ENCODE measurements at places on chromosomes 7 and 10.

- DNase-seq = no peak
Observed at GRCh38 chr10:34985146-34985545, 105.0 kb downstream of the CUL2 start.

DNA sequence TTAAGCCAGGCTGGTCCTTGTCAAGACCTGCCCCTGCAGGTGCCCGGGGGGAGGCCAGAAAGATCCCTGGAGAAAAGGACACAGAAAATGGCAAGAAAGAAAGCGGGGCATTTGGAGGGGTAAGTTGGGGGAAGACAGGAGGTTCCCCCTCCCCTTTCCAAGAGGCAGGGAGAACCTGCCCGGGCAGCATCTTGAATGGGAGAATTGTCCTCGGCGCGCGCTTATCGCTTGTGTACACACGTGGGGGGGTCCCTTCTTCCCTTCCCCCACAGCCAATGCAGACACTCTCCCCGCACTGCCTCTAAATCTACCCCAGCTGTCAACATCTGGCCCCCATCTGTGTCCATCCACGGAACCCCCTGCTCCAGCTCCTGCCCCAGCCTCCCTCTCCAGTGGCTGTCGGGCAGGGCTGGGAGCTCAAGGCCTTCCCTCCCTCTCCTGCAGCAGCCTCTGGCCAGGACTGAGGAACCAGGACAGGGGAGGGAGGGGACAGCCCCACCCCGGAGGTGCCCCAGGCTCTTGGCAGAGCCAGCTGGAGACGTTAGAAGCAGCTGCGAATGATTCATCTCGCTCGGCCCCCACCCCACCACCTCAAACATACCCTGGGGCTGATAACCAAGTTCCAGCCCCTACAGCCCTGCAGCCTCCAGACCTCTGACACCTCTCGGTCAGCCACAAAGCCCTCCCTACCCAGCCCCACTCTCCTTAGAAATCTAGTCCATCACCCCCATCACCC is 25.3 kb downstream of the EPHB4 start:
- DNase-seq = peak; percentile 84

DNA sequence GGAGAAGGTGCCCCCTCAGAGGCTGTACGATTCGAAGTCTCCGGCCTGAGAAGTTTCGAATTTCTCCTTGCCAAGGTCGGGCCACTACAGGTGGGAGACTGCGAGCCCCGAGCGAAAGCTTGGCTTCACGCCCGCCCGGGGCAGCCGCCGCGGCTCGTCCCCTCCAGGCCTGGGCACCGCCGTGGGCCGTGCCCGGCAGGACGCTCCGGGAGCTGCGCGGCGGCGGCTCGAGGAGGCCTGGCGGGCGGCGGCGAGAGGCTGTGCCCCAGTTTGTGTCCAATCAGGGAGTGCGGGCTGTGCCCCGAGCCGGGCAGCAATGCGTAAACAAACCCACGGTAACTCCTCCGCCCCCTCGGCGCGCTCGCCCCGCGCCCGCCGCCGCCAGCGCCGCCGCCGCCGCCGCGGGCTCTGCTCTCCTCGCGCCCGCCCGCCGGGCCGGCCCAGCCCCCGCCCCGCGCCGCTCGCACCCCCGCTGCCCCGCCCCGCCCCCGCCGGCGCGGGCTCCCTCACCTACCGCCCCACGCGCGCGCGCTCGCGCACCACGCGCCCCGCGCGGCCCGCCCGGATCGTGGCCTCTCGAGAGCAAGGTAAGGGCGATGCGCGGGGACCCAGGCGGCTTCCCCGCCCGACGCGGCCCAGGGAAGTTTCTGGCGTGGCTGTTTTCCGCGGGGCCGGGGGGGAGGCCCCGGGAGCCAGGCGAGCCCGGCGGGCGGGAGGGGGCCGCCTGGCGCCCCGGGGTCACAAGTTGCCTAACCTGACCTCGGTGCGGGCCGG is 57.8 kb upstream of the PCGF5 start:
- peak; percentile 29 for DNase-seq

DNA sequence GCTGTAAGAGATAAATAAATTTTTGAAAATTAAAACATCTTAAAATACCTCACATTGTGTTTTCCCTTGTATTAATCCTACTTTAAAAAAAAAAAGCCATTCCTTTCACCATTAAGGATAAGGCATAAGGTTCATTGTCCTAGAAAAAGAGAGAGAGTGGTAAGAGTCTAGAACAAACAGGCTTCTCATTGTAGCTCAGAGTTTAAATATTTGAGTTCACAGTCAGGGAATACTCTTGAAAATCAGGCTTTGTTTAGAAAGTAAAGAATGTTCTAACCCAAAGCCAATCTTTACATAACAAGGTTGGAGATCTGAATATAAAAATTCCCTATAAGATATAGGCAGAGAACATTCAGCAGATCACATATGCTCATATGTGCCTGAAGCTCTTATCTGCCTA is 40.2 kb upstream of the TES start:
- DNase-seq = no peak

- DNase-seq = no peak
Observed at GRCh38 chr7:159112136-159113011, 32.3 kb downstream of the VIPR2 start.

GRCh38 chr10:48234295-48234694 is 40.2 kb downstream of the FRMPD2 start:
- no peak for DNase-seq

GRCh38 chr7:34054075-34054474 is 148.7 kb downstream of the BMPER start:
- DNase-seq = no peak

DNA sequence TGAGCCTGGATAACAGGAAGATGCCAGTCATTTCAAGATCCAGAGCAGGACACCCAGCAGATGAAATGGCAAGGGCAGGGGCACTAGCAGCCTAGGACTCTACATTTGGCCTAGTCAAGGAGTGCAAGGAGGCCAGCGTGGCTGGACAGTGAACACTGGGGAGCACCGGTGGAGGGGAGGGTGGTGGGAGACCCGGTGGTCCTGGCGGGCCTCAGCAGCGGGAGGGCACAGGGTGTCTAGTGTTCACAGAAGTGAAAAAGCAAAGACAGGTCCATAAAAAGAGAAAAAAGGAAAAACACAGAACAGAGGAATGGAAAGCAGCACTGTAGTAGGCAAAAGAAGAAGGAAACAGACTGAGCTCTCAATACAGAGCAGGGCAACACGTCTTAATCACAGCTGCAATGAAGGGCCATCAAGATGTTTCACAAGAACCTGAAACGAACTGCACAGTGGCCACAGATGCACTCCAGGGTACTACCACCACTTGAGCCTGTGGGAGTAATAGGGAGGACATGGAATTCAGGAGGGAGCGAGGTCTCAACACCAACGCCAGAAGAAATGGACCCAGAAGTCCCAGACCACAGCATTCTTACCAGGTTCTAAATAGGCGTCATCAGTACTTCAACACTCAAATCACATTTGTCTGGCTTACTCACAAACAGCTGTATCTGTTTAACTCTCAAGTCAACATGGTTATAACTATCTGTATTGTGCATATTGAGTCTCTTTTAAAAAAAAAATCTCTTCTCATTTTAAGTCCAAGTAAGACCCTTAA is 573.7 kb downstream of the PARD3 start:
- DNase-seq = no peak

GRCh38 chr7:10789170-10789569 is 184.5 kb upstream of the PHF14 start:
- no peak for DNase-seq

- DNase-seq = peak; percentile 56
Observed at GRCh38 chr10:13371897-13372470, 23.9 kb upstream of the SEPHS1 start.

- DNase-seq = no peak
Observed at GRCh38 chr10:89245802-89246201, 5.8 kb downstream of the LIPA start.

- no peak for DNase-seq
Observed at GRCh38 chr7:19202599-19202998, 57.4 kb upstream of the FERD3L start.

GRCh38 chr10:14486777-14487487 is 156.2 kb upstream of the FRMD4A start:
- peak; percentile 47 for DNase-seq

DNA sequence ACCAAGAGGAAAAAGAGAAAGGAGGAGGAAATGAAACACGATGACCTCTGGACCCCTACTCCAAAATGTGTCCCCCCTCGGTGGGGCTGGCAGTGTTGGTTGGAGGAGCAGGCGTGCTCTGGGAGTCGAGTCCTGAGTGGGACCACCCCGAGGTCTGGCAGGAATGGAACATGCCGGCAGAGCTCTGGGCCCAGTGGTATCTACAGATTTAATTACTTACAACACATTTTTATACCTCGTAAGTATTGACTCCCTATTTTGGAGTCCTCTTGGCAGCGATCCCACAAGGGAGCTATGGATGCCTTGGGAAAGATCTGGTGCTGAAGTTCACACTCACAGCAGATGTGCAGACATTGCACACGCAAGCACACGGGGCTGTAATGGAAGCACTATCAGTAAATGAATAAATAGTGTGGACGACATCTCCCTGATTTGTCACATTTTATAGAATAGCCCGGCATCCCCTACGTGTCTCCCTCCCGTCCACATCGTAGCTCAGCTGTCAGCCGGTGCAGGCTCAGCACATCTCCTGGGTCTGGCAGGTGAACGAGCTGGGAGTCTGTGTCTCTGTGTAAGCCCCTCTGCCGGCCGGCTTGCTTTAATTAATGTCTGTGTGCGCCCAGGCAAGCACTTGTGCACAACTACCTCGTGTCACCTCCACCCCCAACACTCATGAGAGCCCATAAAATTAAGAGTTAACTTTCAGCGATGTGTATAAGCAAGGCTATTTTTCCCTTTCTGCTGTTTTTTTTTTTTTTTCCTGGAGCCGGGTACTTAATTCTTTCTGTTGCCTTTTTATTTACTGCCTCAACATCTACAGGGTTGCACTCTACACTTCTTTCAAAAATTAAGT is 603.2 kb downstream of the LRMDA start:
- DNase-seq = peak; percentile 86

- DNase-seq = no peak
Observed at GRCh38 chr7:18407385-18407784, 88.2 kb upstream of the HDAC9 start.

DNA sequence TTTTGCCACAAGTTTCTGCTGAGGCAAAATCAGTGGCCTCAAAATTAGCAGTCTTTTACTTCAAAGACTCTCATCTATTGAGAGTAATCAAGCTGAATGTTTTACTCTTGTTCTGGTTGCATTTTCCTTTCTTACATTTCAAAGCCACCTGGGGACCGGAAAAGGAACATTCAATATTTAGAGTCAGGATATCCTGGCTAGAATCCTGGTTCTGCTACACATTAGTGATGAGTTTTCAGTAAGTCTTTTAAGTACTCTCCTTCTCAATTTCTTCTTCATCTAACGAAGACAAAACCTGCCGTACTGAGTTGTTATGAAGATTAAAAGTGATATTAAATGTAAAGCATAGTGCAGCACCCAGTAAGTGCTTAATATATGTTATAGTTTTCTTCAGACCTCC is 52.5 kb downstream of the LAMB4 start:
- DNase-seq = no peak

DNA sequence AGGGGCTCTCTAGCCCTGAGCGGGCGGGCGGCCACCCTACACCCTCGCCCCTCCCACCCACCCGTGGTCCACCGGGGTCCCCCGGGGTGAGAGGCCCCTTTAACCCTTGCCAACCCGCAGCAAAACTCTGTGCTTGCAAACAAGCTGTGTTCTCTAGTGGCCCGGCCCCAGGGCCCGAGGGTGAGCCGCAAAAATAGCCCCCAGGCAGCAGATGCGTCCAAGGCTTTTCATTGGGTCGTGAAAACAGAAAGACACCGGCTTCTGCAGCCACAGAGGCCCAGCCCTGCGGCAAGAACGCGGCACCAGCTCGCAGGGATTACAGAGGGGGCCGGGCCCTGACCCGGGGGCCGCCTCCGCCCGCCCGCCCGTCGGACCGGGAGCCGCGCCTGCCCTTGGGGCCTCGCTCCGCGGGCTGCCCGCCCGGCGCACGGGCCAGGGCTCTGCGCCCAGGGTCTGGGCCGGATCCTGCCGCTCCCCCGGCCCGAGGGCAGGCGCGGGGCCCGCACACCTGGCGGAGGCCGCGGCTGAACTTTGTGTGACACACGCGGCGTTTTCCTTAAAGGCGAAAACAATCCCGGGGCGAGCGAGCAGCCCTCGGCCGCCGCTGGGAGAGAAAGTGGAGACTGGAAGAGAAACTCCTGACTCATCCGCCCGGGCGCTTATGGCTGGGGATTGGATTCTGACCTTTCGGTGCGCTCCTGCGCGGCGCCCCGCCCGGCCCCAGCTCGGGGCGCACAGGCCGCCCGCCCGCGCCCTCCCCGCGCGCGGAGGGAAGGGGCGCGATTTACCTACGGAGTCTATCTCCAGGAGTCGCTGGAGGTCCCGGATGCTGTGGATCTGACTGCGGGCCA is 2.8 kb downstream of the PDGFA start:
- no peak for DNase-seq

DNA sequence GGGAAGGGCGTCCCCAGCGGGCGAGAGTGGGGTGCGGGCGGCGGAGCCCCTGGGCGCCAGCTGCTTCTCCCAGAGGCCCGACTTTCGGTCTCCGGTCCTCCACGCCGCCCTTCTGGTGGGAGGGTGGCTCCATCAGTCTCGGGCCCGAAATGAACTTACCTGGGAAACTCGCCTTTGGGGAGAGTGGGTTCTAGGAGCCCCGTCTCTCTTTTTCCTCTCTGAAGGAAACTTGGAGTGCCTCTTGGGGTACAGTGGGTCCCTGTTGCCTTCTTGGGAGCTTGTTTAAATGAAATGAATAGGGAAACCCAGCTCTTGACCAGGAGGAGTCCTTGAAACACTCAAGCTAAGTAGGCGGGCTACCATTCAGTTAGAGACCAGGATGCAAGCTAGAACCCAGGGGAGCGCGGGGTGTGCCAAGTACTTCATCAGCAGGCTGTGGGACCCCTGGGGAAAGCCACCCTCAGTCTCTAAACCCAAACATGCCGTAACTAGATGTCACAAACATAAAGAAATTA is 1.3 kb downstream of the SLC26A4 start:
- peak; percentile 26 for DNase-seq

DNA sequence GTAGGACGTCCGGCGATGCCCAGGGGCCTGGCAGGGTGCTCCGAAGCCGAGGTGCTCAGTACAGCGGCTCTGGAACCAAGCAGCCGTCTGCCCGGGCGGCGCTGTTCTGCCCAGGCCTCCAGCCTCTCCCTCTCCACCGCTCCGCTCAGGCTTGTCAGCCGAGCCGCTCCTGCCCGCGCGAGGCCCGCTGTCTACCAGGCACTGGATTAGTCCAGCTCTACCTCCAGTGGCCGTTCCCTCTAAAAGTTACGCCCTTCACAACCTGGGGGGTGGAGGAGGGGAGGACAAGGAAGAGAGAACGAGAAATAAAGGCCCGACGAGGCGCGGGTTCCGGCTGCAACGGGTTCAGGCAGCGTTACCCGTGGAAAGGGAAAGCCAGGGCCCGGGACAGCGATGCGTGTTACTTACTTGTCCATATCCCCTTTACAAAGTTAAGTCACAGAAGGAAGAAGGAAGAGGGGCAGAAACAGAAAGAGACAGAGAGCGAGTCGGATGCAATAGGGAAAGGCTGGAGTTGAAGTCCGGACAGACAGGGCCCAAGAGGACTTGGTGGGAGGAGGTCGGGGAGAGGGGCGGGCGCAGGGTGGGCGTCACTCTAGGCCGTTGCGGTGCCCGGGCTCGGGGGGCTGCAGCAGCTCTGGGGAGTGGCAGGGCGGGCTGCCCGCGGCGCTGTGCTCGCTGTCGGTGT is 2.8 kb downstream of the SP8 start:
- no peak for DNase-seq

- no peak for DNase-seq
Observed at GRCh38 chr7:38855386-38855785, 53.6 kb downstream of the VPS41 start.

All from NCI-H1105 treated with DMSO at 0.1 percent for 48 hours (cell line).